ENCODE measurements at places on chromosomes 6 and 20.

DNA sequence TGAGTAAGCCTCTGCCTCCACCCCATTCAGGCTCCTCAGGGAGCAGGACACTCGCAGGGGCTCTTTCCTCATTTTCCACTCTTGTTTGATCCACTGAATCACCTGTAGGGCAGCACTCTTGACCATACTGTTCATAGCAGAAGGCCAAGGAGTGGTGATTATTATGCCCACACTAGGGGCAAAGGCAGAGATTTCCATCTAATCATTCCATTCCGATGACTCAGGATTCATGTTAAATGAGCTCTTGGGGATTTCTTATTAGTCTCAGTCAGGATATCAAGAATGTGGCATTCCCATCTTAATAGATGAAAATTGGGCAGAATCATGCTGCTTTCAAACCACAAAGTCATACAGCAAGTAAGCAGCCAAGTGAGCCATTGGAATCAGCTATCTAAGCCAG is 101.9 kb upstream of the MOCS1 start:
- DNase-seq, result no peak

- DNase-seq, result peak; percentile 61
Observed at GRCh38 chr20:25294459-25295385, 46.8 kb downstream of the PYGB start.

DNA sequence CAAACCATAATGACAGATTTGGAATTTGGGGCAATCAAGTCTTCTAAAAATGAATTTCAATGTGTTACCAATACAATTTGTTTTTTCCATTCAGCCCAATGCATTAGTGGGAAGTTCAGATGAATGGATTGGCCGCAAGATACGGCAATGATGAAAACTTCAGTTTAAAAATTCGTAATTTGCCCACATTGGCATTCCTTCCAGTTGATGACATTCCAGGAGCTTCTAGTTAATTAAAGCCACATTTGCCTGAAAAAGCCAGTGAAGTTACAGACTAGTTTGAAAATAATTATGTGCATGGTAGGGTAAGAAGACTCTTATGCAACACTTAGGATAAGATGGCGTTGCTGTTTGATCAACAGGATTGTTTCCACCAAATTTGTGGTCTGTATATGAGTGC is 46.2 kb downstream of the NHLRC1 start:
- no peak for DNase-seq

- DNase-seq, result no peak
Observed at GRCh38 chr20:36862857-36863668, 12.9 kb upstream of the TLDC2 start.

GRCh38 chr6:30411515-30412207 is 66.7 kb downstream of the RPP21 start:
- DNase-seq, result peak; percentile 4

- DNase-seq, result no peak
Observed at GRCh38 chr6:93376026-93376540, 43.3 kb downstream of the EPHA7 start.

DNA sequence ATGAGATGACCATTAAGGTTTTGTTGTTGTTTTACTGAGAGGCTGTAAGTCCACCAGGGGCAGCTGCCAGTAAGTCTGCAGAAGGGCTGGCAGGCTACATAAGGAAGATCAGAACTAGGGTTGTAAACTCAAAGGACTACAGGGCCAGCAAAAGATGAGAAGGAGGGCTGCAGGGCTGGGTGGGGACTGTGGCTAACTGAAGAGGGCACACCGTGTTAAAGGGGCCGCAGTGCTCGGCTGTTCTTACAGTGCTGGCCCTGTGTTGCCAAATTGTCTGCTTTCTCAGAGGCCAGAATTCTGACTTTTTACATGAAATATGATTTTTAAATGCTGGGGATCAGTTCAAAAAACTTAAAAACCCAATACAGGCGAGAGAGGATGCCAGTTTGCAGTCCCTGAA is 25.5 kb upstream of the ZNF318 start:
- DNase-seq, result no peak

- peak; percentile 61 for DNase-seq
Observed at GRCh38 chr6:17986656-17987446, 584 bp downstream of the KIF13A start.

DNA sequence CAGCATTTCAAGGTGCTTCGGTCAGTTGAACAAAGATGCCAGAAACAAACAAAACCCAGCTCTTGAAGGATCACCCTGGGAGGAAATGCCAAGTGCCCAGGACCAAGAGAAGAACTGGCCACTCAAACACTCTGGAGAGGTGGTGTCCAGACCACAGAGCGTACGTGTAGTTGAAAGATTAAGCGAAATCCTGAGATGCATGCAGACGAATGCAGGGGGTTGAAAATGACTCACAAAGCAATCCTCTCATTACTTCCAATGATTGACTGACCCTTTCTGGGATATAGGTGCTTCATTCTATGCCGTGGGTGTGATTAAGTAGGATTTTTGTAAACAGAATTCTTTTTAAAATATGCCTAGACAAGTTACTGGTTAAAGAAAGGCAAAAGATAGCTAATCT is 71.5 kb upstream of the ATXN1 start:
- no peak for DNase-seq

DNA sequence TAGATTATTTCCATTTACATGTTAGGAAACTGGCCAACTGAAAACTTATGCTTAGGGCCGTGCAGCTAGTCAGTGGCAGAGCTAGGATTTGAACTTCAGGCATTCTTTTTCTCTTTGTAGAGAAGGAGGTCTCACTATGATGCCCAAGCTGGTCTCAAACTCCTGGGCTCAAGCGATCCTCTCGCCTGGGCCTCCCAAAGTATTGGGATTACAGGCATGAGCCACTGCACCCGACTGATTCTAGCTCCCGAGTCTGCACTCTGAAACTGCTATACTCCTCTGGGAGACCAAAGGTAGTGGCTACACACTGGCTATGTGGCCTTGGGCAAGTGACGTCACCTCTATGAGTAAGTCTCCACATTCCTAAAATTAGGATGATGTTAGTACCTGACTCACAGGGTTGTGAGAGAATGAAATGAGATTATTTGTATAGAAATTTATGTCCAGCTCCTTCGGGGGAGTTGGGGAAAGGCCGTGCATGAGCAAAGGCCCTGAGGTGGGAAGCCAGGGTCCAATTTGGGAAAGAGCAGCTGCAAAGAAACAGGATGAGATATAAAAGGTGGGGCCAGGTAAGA is 6.4 kb downstream of the PLTP start:
- no peak for DNase-seq

DNA sequence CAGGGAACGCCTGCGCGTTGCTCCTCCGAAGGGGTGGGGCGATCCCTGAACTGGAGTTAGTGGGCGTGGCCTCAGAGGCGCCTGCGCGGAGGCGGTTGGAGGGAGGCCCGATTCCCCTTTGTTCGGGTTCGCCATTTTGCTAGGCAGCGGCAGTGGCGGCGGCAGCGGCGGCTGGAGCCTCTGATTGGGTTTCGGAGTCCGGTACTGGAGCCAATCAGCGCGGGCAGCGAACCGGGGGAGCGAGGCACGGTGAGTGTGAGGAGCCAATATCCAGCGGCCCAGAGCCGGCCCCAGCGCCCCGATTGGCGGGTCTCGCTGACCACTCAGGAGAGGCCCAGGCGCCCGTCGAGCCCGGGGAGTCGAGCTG is at the start of gene NFYA:
Gene NFYA (plus strand): TSS at position 139 of the 367 bp plus-strand sequence. CDS start 6,116 bp downstream, outside the sequence.
- peak; percentile 100 for DNase-seq

GRCh38 chr20:56808732-56809131 is 179.6 kb downstream of the TFAP2C start:
- no peak for DNase-seq

GRCh38 chr6:89073840-89074239 is 6.7 kb upstream of the PNRC1 start:
- no peak for DNase-seq

GRCh38 chr6:76888351-76888750 is 574.9 kb downstream of the HTR1B start:
- no peak for DNase-seq

DNA sequence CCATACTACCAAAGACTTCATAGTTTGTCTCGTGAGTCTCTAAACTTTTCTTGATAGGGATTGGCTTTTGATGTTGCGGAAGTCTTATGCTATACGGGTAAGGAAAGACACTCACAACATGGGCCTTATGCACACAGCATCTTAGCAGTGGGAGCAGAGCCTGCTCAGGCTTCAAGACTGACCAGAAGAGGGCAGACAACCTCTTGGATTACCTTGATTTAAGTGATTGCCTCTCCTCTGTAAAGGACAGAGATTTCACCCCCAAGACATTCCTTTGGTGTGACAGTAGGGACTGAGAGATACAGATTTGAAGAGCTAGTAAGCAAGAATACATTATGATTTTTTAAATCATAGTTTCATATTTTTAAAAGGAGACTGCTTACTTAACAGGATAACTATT is 71.0 kb upstream of the SAMD3 start:
- DNase-seq, result no peak

DNA sequence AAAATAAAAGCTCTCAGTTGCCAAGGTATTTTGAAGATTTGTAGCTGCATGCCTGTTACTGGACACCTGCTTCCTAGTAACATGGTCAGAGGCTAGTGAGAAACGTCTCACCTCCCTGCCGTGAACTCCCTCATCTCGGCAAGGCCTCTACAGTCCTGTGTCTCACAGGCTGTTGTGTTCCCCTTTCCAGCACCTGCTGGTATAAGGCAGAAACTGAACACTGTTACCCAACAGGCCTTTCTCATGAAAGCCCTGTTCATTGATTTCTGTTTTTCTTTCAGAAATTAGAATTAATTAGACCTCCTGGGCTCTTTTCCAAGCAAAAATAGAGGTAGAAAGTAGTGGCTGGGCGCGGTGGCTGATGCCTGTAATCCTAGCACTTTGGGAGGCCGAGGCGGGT is 17.6 kb upstream of the SRSF3 start:
- DNase-seq, result no peak

DNA sequence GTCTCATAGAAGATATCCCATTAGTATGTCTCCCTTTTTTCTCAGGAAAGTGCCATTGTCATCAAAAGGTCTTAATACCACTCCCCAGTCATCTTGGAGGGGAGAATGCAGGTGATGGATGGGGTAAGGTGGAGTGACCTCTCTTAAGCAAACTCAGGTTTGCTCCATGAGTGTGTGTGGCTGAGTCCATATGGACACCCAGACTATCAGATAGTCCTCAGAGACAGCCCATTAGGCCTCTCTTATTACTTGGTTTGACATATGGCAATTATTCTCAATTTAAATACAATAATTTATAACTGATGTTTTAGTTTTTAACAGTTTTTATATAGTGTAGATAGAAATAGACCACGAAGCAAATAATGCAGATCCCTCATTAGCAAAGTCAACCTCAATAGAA is 23.2 kb downstream of the LAMA4 start:
- DNase-seq, result no peak

DNA sequence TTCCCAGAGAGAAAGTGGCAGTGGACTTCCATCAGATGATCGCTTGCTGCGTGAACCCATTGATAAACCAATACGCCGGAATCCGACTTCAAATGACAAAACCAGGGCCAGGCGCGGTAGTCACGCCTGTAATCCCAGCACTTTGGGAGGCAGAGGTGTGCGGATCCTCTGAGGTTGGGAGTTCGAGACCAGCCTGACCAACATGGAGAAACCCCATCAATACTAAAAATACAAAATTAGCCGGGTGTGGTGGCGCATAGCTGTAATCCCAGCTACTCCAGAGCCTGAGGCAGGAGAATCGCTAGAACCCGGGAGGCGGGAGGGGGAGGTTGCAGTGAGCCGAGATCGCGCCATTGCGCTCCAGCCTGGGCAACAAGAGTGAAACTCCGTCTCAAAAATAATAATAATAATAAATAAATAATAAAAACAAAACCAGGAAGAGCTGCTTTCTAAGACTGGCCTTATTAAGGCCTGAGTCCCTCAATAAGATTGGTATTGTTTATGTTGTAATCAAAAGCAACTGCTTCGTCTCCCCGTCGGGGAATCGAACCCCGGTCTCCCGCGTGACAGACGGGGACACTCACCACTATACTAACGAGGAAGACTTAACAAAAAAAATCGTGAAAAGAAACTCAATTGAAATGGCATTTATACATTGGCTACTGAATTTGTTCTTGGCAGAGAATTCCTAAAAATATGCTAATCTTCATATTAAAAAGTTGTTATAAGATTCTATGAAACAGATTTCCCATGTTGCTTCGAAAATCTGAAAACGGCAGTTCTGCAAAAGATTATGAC is 110.2 kb upstream of the ZNF184 start:
- no peak for DNase-seq

DNA sequence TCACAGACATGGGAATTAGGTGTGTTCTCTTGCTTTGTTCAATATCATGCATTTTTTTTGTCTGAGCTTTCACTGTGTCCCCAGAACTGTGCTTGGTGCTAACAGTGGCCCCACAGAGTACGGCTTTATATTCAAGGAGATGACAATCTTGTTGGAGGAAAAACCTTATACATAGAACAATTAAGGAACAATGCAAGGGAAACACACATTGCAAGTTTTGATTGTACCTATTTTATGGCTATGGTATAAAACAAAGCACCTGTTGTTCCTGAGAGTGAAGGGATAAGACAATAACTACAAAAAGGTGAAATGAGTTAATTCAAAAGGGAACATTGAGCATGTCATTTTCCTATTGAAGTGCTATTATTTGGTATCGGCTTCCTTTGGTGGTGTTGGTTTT is 143.9 kb upstream of the ESR1 start:
- no peak for DNase-seq

DNA sequence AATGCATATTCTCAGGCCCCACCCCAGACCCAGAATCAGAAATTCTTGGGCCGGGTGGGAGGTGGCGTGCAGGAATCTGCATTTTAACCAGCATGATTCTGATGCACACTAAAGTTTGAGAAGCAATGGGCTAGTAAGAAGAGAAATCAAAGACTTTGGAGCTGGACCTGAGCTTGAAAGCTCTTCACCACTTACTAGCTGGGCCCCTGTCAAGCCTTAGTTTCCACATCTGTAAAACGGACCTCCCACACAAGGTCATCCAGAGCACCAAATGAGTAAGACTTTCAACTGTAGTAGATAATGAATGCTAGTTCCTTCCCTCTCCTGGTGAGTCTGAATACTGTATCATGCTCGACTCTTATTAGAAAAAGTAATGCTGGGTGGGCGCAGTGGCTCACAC is 87.0 kb downstream of the TBC1D7 start:
- DNase-seq, result no peak

GRCh38 chr6:166587631-166588413 is 1.3 kb upstream of the RAMACL start:
- no peak for DNase-seq

All from caudate nucleus (tissue), 63 donors.